ENCODE measurements at places on chromosomes 4 and X.

DNA sequence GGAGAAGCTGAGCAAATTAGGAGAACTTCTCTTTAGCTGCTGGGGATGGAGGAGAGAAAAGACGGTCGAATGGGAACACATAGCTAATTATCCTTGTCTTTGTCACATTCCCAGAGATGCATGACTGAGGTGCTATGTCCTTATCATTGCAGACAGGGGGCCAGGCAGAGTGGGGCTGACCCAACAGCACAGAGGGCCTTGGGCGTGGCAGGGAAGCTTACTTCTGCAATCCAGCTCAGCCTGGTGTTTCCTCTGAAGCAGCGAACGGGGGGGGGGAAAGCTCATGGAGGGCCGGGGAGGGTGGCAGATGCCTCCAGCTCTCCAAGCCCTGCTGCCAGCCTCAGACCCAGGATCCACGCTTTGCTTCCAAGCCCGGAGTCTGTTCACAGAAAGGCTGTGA, 50.8 kb upstream of the HOPX start:
- no peak for DNase-seq

GRCh38 chrX:150880808-150881165, 17.7 kb downstream of the CD99L2 start:
- DNase-seq, result no peak

- DNase-seq, result no peak
Measured at GRCh38 chr4:181061787-181062186, 1181.4 kb upstream of the TENM3 start.

DNA sequence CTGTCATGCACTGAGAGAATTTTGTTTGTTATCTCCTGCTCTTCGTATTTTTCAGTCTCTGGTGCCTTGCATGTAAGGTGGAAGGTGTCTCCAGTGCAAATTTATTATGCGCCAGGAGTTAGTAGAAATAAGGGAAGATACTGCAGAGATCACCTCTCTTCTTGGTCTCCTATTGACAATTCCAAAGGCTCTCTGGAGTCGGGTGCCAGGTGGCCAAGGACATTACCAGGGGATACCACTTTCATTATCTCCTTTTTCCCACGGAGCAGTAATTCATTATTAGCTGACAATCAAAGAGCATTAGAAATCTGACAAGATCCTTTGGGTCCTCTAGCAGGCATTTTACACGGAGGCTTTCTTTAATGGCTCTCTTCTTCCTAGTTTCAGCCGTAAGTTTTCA, 26.0 kb downstream of the ADD1 start:
- DNase-seq, result no peak

DNA sequence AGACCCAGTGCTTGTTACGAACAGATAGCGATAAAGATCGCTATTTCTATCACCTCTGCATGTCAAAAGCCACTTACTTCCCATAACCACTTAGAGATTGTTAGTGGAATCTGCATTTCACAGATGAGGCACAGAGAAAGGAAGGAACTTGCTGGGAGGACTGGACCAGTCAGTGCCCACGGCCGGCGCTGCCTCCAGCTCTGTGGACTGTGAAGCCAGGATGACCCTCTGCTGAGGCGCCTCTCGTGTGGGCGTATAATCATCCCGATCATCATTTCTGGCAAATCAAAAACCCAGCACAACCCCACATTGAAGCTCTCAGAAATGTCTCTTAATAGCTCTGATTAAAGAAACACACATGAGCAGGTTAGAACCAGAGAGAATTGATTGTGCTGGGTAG, 61.5 kb upstream of the ADRA2C start:
- DNase-seq, result no peak

DNA sequence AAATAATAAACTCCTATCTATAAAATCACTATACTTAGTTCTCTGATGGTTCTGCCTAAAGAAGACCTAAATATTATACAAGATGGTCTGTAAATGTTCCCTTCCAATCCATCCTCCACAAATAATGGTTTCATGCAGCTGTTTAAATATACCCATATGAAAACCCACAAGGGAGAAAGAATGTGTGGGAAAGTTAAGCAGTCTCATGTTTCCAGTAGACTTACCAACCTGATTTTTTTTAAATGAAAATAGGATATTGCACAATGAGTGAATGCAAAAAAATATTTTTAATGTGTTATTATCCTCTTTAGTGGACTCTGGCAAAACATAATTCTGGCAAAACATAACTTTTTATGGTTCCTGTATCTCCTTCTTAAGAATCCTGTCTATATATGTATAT, 23.3 kb downstream of the CAMK2D start:
- no peak for DNase-seq

DNA sequence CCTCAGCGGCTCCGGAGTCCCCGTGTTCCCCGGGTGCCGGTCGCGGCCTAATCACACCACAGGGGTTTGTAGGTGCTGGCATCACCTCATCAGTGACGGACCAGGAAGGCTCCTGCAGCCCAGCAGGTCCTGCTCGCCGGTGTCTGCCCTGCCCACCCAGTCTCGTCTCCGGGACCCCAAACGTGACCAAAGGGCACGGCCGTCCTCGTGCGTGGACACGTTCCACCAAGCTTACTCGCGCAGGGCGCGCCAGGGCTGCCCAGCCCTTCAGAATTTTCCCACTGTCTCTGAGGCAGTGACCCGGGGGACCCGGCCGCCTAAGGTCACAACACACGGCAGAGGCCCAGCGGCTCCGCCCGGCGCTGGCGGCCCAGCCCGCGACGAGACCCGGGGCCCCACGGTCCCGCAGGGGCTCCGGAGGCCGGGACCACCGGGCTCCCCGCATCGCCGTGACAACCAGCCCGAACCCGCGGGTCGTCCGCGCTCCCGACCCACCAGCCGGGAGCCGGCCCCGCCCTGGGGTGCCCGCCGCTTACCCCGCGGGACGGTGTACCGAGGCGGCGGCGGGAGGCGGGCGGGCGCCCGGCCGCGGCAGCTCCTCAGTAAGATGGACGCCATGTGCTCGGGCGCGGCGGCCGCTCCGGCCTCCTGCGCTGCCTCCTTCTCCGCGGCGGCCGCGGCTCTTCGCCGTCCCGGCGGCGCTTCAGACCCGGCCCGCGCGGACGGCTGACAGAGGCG, 454 bp downstream of the LETM1 start:
- peak; percentile 38 for DNase-seq

DNA sequence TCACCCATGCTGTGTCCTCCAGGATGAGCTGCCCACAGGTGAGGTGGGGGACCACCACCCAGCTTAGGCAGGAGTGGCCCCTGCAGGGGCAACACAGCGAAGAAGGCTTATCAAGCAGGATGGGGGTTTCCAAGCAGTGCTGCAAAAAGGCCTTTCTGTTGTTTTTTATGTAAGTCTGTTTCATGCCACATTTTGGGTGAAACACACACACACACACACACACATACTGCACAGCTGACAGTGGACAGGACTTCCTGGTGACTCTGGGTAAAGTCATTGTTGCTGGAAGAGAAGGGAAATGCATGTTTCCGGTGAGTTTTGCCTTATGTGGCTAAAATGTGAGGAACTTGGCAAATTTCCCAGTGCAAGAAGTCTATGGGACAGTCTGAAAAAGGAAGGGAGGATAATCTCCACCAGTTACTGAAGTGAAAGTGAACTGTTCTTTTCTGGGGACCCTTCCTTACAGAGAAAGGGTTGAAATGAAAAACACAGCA, 119.2 kb downstream of the IRF2 start:
- DNase-seq, result no peak

DNA sequence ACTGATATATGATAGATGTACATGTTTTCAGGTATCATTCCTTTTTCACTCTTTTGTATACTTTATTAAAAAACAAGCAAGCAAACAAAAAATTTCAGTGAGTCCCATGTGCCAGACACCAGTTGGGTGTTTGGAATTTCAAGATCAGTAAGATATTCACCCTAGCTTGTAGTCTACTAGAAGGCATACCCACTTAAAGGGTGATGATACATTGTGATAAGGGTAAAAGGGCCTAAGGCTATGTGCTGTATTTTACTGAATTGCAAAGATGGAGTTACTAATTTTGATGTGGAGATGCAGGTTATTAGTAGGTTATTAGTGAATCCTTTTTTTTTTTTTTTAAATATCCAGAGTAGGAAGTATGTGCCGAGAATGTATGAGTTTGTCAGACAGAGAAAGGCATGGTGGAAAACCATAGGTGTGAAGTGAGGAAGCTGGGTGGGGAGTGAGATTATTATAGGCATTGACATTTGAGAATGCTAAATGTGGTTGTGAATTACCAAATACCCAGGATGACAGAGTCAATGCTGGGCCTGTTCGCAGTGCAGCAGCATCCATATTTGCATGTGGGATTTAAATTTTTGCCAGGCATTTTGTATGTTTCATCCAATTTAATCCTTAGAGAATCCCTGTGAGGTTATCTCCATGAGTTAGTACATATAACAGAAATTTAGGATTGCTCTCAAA, 10.1 kb downstream of the STIM2 start:
- no peak for DNase-seq

DNA sequence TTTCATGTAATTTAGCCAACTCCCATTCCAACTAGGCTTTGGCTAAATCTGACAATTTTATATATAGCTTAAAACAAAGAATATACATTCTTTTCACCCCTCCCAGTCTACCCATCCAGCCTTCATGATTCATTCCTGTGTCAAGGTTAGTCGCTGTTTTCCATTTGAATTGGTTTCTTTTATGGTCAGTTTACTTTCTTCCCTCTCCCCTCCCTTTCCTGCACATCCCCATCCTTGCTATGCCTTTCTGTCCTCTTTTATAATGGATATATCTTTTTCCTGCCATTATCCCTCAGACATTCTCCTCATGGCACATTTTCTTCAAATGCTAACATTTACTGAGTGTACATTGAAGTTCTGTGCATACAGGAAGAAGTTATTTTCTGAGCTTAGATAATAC, 4.7 kb downstream of the ZXDB start:
- DNase-seq, result no peak

DNA sequence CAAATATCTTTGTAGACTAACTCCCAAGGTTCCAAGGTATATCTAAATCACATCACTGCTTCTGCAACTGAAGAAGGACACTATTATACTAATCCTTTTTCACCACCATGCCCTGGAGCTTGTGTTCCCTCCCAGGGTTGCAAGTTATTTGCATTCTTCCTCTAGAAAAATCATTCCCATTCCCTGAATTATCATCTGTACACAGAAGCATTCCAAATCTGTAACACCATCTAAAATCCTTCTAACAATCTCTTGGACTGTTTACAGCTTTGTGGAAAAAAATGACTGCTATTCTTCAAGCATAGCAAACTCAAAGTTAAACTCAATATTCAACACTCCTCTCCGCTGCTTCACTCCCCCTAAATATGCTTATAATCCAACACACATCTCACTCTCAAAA, 1570.8 kb upstream of the ADGRL3 start:
- no peak for DNase-seq

GRCh38 chr4:92988301-92988700, 684.5 kb downstream of the GRID2 start:
- DNase-seq, result no peak

DNA sequence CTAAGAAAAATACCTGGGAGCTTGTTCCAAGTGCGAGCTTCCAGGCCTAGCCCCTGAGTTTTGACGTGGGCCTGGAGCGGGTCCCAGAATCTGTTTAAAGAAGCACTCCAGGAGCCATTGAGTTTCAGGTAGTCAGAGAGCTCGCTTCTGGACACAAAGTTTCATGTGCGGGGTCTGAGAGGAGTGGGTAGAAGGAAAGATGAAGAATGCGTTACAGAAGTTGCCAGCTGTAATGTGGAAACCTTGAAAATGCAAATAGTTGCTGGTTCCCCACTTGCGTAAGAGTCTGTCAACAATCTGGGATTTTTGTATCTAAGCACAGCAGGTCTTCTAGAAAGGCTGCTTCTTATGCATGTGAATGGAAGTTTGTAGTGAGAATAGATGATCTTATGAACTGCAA, 77.5 kb upstream of the CLCN4 start:
- DNase-seq, result no peak

- no peak for DNase-seq
Measured at GRCh38 chr4:142281999-142282398, 564.1 kb downstream of the INPP4B start.

GRCh38 chrX:39504227-39504626, 593.5 kb downstream of the BCOR start:
- no peak for DNase-seq

- DNase-seq, result no peak
Measured at GRCh38 chr4:40394236-40394635, 59.1 kb downstream of the CHRNA9 start.

DNA sequence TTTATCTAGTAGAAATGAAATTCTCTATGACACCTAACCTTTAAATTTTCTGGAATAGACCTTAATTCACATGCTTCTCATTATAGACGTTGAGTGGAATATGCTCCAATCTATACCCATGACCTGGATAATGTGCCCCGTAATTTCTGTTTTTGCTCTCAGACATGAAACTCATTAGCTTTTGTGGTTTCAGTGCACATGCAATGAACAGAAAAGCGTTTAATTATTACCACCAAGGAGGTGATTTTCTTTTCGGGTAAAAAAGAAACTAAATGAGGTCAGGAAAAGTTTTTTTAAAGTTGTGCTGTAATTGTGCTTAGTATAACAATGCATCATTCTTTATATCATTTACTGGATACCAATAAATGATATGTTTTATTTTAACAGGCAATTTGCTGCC, 1703.9 kb upstream of the TENM3 start:
- no peak for DNase-seq

GRCh38 chr4:41477181-41477905, 60.6 kb upstream of the LIMCH1 start:
- DNase-seq, result no peak

- no peak for DNase-seq
Measured at GRCh38 chr4:66059556-66059955, 389.3 kb upstream of the EPHA5 start.

GRCh38 chr4:66574145-66574978, 904.1 kb upstream of the EPHA5 start:
- no peak for DNase-seq

GRCh38 chr4:72319601-72320021, 249.4 kb downstream of the ADAMTS3 start:
- DNase-seq, result no peak

DNA sequence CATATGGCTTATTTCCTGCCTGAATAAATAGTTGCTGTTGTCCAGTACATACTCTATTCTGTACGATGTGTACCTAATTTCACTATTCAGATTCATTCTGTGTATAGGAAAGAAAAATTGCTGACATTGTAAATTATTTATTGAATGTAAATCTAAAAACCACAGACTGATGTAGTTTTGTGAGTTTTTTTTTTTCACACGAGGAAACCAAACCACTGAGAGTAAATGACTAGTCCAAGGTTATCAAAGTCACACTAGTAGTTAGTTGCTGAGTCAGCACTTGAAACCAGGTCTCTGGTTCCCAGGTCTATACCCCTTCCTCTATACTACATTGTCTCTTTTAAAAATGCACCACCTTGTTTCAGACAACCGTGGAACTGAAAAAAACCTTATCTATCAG, 298.3 kb upstream of the DIAPH2 start:
- DNase-seq, result no peak

DNA sequence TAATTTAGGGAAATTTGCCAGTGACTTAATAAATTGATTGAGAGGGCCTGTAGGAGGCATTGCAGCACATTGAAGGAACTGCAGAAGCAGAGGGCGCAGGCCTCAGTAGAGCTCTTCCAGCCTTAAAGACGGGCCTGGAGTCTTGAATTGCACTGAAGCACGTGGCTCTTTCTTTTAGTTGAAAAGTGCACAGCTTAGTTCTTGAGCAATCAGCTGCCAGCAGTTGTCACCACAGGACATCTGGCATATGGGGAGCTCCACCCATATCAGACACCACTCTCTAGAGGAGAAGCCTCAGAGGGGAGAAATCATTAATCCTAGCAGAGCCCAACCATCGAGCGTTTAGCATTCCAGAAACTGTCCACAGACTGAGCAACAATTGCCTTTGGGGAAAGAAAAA, 16.0 kb upstream of the FGF16 start:
- DNase-seq, result no peak

Data from stimulated activated naive CD8-positive, alpha-beta T cell treated with anti-CD3 and anti-CD28 coated beads, Interleukin-15, Interleukin-2, amounts not matched to agents 100 U/mL and 50 U/mL, for 24 hours (primary cell).